ENCODE measurements at places on chromosomes 6 and 20.

GRCh38 chr20:19824861-19825260 is 66.8 kb downstream of the RIN2 start:
- H3K27me3 ChIP-seq = no peaks in the 10 kb centered on the region
- peak overlapping the region; percentile 69 for H3K27ac ChIP-seq
- H3K4me1 ChIP-seq = peaks cover 26% of the 10 kb centered on the region
- no peak overlapping the region for H3K4me3 ChIP-seq
- no peak for DNase-seq

DNA sequence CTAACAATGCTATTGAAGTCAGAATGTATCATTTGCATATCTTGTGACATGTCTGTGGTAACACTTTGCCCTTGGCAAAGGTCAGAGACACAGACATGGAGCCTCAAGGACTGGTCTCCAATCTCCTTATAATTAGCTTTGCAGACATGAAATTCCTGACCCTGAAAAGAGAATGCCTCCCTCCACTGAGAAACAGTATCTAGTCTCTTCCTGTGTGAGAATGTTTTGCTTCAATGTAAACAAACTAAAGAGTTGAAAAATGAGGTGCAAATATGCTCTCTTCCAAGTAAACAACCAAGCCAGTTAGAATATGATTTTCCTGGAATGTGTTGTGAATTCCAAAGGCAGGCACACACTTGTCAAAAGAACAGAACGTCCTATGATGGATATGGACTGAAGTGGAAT is 407.1 kb upstream of the MARCKS start:
- DNase-seq = no peak
- H3K27ac ChIP-seq = no peak overlapping the region
- no peak overlapping the region for H3K4me3 ChIP-seq
- no peaks in the 10 kb centered on the region for H3K36me3 ChIP-seq
- peaks cover 8% of the 10 kb centered on the region for H3K4me1 ChIP-seq

DNA sequence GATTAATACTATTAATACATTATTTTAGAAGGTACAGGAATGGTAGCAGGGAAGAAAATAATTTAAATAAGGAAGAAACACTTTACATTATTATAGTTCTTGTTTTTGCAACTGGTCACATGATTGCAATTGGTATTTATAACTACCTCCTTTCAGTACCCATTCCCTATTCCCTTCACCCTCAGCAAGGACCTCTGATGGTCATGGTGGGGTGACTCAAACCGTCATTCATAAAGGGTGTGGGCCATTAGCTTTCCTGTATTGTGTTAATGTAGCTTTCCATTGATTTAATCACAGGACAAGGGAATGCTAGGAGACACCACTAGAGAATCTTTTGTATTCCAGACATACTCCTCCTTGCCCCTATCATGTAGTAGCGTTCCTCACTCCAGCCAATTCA is 47.2 kb upstream of the TMEM244 start:
- H3K27ac ChIP-seq = no peak overlapping the region
- H3K36me3 ChIP-seq = no peaks in the 10 kb centered on the region
- no peak overlapping the region for H3K4me3 ChIP-seq
- no peak for DNase-seq
- no peaks in the 10 kb centered on the region for H3K4me1 ChIP-seq

GRCh38 chr6:159631886-159632285 is 61.2 kb downstream of the SOD2 start:
- H3K4me1 ChIP-seq = no peaks in the 10 kb centered on the region
- H3K36me3 ChIP-seq = no peaks in the 10 kb centered on the region
- no peak overlapping the region for H3K4me3 ChIP-seq
- no peaks in the 10 kb centered on the region for H3K27me3 ChIP-seq
- H3K27ac ChIP-seq = no peak overlapping the region

DNA sequence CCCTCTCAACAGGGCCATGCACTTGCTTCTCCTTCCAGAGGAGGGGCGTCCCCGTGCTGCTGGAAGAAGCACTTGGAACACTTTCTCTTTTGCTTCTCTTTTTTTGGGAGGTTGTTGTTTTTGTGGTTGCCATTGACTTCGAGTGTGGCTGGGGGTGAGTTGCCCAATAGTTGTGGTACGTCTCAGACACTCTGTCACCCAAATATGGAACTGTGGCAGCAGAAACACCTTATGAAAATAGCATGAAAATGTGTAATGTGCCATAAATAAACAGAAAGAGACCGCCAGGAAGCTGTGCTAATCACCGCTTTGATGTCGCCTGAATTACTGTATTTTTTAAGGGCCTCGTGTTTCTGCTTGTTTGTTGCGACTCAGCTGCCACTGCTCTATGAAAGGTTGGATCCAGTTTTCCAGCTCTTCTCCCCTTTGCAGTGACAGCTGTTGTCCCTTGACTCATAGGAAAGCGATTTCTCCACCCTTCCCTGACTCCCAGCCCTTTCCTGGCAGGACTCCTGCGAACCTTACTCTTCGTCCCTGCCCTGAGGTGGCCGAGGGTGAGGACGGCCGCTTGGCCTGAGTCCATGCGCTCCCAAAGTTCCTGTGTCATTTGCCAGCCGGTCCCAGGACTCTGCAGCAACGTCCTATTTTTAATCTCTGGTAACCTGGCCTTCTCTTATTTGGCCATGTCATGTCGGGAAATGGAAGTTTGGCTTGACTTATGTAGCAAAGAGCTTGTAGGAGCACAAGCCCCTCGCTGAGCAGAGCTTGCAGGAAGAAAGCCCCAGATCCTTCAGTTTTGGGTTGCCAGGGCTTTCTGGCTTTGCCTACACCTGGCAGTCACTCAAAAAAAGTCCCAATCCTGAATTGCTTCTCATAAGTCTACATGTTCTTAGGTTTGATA is 694.6 kb downstream of the QKI start:
- H3K27me3 ChIP-seq = peaks cover 11% of the 10 kb centered on the region
- DNase-seq = no peak
- no peak overlapping the region for H3K4me3 ChIP-seq

GRCh38 chr6:136169394-136170148 is 80.5 kb downstream of the MTFR2 start:
- no peak for DNase-seq
- H3K27me3 ChIP-seq = peaks cover 7% of the 10 kb centered on the region
- H3K27ac ChIP-seq = no peak overlapping the region
- no peak overlapping the region for H3K4me3 ChIP-seq

GRCh38 chr6:149834513-149835481 is 29.4 kb downstream of the LRP11 start:
- no peaks in the 10 kb centered on the region for H3K27me3 ChIP-seq
- no peak overlapping the region for H3K4me3 ChIP-seq
- peaks cover 6% of the 10 kb centered on the region for H3K36me3 ChIP-seq
- no peak overlapping the region for H3K27ac ChIP-seq
- peaks cover 8% of the 10 kb centered on the region for H3K4me1 ChIP-seq

GRCh38 chr6:117951783-117952182 is 44.7 kb downstream of the SLC35F1 start:
- H3K36me3 ChIP-seq = no peaks in the 10 kb centered on the region
- peaks cover 12% of the 10 kb centered on the region for H3K4me1 ChIP-seq
- peak; percentile 12 for DNase-seq
- no peak overlapping the region for H3K27ac ChIP-seq

DNA sequence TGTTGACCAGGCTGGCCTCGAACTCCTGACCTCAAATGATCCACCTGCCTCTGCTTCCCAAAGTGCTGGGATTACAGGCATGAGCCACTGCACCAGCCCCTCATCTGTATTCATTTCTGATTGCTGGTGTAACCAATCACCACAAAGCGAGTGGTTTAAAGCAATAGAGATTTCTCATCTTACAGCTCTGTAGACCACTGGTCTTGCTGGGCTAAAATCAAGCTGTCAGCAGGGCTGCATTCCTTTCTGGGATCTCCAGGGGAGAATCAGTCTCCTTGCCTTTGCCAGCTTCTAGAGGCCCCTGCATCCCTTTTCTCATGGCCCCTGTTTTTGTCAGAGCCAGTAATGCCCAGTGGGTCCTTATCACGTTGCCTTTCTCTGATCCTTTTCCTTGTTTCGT is 49.9 kb upstream of the PMEPA1 start:
- DNase-seq = no peak
- no peaks in the 10 kb centered on the region for H3K36me3 ChIP-seq
- peaks cover 39% of the 10 kb centered on the region for H3K27me3 ChIP-seq
- H3K27ac ChIP-seq = peak overlapping the region; percentile 30
- H3K4me3 ChIP-seq = no peak overlapping the region

DNA sequence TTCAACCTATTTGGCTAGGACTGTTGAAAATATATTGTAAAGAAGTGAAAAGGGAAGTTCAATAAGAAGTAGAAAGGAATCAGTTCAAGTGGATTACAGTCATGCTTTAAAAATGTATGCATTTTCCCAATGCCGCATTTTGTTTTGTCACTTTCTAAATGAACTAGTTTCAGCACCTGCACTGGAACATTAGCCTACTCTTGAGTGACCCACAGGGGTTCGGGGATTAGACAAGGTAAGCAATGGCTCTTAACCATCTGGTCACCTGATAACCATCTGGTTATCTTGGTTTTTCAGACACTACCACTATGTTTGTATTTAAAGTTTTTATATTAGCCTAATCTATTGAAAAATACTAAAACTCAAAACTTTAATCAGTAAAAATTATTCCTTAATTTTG is 97.6 kb downstream of the CD164 start:
- peaks cover 5% of the 10 kb centered on the region for H3K27me3 ChIP-seq
- H3K36me3 ChIP-seq = no peaks in the 10 kb centered on the region
- no peaks in the 10 kb centered on the region for H3K4me1 ChIP-seq
- H3K4me3 ChIP-seq = no peak overlapping the region

DNA sequence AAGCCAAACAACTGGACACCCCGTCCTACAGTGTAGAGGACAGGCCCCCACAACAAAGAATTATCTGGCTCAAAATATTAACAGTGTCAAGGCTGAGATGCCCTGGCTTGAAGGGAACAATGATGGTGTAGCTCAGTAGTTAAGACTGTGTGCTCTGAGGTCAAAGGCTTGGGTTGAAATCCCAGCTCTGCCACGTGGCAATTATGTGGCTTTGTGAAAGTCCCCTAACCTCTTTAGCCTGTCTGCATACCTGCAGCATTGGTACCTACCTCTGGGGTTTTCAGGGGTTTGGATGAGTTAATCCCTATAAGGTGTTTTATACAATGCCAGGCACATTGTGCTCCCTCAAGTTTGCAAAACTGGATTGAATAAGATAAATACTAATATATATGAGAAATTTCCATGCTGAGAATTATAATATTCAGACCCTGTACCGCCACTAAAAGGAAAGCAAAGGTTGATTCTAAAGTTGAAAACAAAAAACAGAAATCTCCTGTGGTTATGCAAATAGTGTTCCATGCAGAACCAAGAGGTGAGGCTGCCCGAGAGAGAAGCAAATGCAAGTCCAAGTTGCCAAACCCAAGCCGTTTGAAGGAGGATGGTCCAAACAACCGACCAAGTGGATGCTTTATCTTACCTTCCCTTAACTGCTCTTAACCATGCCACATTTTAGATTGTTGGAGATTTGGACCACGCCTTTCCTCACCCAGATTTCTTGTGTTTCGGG is 199.8 kb downstream of the NFATC2 start:
- DNase-seq = no peak
- H3K4me1 ChIP-seq = peaks cover 11% of the 10 kb centered on the region
- peaks cover 36% of the 10 kb centered on the region for H3K27me3 ChIP-seq
- no peak overlapping the region for H3K27ac ChIP-seq
- no peak overlapping the region for H3K4me3 ChIP-seq

- H3K36me3 ChIP-seq = peaks cover 35% of the 10 kb centered on the region
- peak overlapping the region; percentile 61 for H3K27ac ChIP-seq
- no peak overlapping the region for H3K4me3 ChIP-seq
- no peak for DNase-seq
Observed at GRCh38 chr20:35004051-35004725, 48.5 kb downstream of the MYH7B start.

- H3K27ac ChIP-seq = no peak overlapping the region
- peaks cover 6% of the 10 kb centered on the region for H3K4me1 ChIP-seq
- H3K4me3 ChIP-seq = peak overlapping the region; percentile 58
- peaks cover 72% of the 10 kb centered on the region for H3K27me3 ChIP-seq
Observed at GRCh38 chr20:35602851-35603495, 12.7 kb upstream of the SPAG4 start.

DNA sequence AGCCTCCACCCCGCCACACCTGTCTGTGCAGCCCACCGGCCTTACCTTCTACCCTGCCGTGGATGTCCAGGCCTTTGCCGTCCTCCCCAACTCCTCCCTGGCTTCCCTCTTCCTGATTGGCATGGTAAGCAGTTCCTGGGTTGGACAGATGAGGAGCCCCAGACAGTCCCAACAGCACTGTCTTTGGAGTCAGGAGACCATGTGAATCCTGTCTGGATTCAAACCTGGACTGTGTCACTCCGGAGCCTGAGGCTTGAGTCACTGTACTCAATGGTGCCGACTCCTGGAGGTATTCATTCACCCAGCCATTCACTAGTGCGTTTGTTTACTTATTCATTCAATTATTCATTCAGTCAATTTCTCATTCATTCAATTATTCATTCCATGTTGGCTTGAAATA is 20.0 kb upstream of the LBP start:
- no peak overlapping the region for H3K27ac ChIP-seq
- DNase-seq = no peak
- H3K27me3 ChIP-seq = peaks cover 73% of the 10 kb centered on the region
- no peaks in the 10 kb centered on the region for H3K36me3 ChIP-seq
- no peak overlapping the region for H3K4me3 ChIP-seq

GRCh38 chr6:116393430-116393829 is 22.7 kb downstream of the DSE start:
- H3K4me3 ChIP-seq = no peak overlapping the region
- no peak for DNase-seq
- H3K27me3 ChIP-seq = no peaks in the 10 kb centered on the region
- H3K4me1 ChIP-seq = peaks cover 49% of the 10 kb centered on the region
- H3K36me3 ChIP-seq = peaks cover 8% of the 10 kb centered on the region

DNA sequence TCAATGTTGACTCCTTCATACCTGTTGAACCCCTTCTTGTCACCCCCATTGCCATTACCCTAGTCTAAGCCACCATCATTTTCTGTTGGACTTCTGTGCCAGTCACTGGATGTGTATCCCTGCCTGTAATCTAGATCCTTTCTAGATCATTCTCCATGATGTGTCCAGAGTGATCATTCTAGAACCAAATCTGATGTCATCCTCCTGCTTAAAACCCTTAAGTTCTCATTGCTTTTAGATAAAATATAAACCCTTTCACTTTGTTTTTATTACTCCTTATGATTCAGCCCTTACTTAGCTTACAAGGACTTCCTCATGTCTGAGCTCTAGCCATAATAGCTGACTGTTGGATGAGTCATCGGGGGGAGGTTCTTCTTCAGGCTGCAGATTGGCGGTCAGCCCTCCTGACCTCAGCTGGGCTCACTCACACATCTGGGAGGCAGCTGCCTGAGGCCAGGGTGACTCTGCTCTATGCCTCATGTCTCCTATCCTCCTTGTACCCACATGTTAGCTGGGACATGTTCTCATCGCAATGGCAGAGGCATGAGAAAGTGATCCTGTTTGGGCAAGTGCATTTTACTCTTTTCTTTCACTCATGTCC is 287.6 kb downstream of the ESR1 start:
- DNase-seq = no peak
- no peak overlapping the region for H3K27ac ChIP-seq
- H3K4me3 ChIP-seq = no peak overlapping the region
- H3K4me1 ChIP-seq = peaks cover 9% of the 10 kb centered on the region
- peaks cover 7% of the 10 kb centered on the region for H3K27me3 ChIP-seq
- no peaks in the 10 kb centered on the region for H3K36me3 ChIP-seq

GRCh38 chr20:34215711-34216381 is 25.4 kb upstream of the ASIP start:
- no peaks in the 10 kb centered on the region for H3K4me1 ChIP-seq
- H3K27me3 ChIP-seq = peaks cover 22% of the 10 kb centered on the region
- H3K4me3 ChIP-seq = no peak overlapping the region
- H3K36me3 ChIP-seq = peaks cover 5% of the 10 kb centered on the region

Data from nephron progenitor cell (in vitro differentiated cells).